COR-L47 (cell line): ENCODE measurements at places on chromosomes 6 and 20.

GRCh38 chr20:48581167-48581566, 246.6 kb downstream of the PREX1 start:
- DNase-seq: no peak

DNA sequence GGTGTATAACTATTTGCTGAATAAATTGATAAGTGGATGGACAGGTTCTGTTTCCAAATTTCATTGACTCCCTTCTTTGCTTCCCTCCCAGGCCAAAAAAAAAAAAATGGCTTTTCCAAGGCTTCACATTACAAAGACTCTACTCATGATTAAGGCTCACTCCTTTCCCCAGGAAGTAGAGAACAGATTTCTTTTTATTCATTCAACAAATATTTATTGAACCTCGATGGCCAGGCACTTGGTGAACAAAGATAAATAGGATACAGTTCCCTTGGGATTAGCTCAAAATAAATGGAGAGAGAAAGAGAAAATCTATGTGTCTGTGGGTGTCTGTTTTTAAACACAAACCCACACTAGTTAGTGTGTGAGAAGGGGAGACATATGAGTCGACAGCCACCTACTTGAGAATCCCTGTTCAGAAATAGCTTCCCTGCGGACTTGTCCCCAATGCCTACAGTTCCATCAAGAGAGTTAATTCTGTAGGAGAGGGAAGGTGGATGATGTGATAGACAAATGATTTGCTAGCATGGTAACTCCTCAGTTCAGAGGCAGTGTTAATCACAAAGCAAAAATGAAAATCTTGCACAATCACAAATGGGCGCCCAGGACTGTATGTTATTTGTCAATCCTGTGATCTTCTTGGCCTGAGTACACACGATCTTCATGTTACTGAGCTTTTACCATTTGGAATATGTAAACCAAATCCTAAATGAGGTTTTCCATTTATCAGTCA, 20.3 kb downstream of the TRAF3IP2 start:
- no peak for DNase-seq

- DNase-seq: no peak
Measured at GRCh38 chr6:29461021-29461814, 4.3 kb downstream of the OR2H1 start.

GRCh38 chr6:14766391-14766994, 479.4 kb upstream of the JARID2 start:
- DNase-seq: no peak

DNA sequence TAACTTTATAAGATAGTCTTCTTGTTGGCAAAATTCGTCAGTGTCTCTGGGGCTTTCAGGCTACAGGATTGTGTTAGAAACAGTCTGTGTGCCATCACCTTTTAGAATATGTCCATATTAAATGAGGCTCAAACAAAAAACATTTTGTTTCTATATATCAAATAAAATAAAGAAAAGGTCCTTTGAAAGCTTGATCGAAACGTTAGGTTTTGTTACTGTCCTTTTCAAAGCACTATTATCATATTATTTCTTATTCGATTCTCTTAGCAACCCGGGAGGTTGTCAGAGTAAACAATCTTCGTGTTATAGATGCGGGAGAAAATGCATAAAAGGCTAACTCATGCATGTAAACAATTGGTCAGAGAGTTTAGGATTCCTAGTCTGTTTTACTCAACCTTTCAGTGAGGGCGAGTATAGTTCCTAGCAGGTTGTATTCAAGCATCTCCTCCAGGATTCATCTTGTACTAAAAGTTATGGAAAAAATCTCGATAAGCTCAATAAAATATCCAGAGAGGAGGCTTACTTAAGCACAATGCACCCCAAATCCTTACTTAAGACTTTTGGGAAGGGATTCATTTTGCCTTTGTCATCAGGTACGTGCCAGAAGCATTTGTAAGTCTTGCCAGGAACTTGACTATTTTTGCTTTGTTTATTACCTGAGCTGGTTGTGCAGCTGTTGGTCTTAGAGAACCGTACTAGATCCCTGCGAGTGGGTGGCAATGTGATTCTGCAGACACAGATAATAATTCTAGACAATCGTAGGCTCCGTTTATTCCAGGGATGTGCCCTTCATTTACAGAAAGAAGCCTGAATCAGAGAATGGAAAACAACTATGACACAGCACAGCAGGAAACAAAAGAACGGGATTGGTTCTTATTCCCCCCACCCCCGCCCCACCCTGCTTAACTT, 159.6 kb upstream of the ZNF217 start:
- DNase-seq: no peak

GRCh38 chr6:766625-767024, 73.7 kb upstream of the EXOC2 start:
- DNase-seq: no peak

DNA sequence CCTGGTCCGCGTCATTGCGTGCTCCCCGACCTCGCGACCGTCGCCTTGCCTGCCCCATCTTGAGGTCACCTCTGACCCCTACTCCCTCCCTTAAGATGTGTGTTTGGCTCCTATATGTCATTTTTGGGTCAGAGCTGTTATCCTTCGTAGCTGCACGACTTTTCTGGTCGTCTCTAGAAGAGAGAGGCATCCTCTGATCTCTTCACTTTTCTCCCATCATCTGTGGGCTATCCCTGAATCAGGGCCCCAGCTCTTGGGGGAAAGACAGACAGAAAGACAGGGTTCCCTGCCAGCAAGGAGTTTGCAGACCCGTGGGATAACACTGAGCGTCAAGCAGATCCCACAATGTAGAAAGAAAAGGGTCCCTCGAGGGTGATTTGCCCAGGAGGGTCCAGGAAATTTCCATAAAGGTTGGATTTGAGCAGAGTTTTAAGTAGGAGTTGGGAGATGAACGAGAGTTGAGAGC, 555 bp downstream of the FAM120B start:
- DNase-seq: no peak

DNA sequence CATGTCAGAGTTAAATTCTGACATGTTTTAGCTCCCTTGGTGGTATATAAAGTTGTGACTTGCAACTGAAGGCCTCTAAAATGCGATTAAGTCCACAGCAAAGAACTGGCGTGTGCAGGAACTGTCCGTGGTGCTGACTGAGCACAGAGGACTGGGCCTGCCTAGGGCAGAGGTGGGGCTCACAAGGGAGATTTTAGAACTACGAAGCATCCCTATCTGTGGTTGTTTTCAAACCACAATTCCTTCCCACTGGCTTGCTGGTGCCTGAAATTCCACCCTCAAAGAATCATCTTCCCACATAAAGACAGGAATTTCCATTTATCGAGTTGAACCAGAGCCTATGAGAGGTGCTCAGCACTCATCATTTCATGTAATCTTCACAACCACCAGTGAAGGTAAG, 30.1 kb downstream of the RIMS4 start:
- no peak for DNase-seq

DNA sequence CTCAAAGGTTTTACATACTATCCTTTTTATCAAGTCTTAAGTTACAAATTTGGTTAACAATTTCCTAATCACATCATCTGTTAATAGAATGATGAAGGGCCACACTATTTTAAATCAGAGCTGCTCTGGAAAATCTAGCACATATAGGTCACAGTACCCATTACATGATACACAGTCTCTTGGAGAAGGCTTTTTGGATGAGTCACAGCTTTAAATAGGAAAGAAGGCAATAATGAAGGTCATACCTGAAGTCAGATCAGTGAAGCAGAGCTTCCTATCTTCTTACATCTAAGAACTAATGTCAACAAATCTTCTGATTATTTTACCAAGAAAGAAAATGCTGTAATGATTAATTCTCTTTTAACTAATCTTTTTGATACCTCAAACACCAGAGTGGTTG, 248.5 kb downstream of the BTBD9 start:
- no peak for DNase-seq

DNA sequence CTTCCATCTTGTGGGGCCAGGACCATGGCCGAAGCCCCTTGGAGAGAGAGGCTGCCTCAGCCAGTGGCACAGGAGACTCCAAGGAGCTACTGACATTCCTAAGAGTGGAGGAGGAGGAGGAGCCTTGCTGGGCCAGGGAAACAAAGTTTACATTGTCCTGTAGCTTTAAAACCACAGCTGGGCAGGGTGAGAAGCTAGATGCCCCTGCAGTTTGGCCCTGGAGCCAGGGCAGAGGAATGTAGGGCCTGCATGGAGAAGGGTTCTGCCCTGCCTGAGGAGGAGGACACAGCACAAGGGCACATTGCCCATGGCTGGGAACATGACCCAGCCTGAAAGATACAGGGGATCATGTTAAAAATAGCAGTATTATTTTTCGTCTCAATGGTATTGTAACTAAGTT, 37.4 kb downstream of the PLCG1 start:
- DNase-seq: no peak

GRCh38 chr6:71248306-71248765, 40.3 kb upstream of the OGFRL1 start:
- no peak for DNase-seq

- DNase-seq: no peak
Measured at GRCh38 chr6:40899684-40900155, 139.3 kb downstream of the UNC5CL start.

- peak; percentile 51 for DNase-seq
Measured at GRCh38 chr20:50478162-50478990, 31.8 kb upstream of the PTPN1 start.

DNA sequence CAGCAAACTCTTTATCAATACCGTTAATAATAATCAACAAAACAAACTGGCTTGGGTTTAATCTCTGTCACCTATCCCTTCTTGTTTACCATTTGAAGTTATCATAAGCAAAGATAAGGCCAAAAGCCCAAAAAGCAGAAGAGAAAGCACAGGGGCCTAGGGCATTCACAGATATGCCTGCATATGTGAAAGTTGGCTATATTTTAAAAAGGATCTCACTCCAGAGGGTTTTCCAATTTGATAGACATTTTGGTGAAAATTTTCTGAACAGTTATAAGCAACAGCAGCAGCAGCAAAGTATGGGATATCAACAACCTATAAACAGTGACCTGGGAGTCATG, 101.1 kb downstream of the ATXN1 start:
- no peak for DNase-seq

GRCh38 chr6:109271622-109272021, 110.6 kb downstream of the CD164 start:
- no peak for DNase-seq

GRCh38 chr20:8994045-8994444, 74.8 kb upstream of the PLCB4 start:
- DNase-seq: no peak

DNA sequence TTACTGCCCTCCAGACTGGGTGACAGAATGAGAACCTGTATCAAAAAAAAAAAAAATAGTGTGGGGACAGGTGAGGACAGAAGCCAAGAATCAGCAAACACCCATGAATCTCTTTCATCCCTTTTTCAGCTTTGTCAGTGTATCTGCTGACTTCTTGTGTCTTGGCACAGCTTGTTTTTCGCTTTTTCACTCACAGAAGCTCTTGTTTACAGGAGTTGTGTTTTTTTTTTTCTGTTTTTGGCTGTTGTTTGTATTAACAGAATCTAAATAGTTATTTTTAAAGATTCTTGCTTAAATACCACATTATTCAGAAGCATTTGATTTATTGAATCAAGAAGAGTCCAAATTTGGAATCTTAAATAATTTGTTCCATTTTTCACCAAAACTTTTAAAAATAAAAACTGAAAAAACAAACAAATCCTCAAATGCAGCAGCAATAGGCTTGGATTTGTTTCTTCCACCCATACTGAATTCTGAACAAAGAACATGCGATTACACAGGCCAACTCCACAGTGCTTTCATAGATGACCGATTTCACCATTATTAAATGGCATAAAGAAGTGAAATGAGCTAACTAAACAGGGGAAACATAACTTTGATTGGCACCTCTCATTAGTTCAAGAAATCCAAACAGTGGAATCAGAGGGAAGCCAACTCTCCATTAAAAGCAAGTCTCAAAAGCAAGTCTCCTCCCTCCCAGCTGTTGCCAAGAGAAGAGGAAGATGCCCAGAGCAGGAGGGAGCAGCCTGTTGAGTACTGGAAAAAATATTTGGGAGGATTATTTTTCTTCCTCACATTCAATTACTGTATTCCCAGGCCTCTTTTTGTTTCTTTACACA, 27.2 kb upstream of the GPR63 start:
- no peak for DNase-seq

DNA sequence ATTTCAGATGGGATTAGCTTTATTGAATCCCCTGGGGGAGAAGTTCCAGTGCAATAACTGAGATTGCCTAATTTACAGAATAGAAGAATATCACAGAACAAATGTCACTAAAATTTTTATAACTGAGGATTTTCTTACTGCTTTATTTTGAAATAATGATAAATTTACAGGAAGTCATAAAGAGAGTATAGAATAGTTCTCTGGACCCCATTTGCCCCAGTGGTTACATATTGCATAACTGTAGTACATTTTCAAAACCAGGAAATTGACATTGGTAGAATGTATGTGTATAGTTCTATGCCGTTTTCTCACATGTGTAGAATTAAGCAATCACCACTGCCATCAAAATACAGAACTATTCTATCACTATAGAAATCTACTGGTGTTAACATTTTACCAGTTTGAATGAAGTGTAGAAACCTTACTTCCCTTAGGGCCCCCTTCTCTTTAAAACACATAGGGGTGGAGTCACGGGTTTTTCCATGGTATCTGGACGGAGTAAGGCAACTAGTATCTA, 18.3 kb downstream of the KIF6 start:
- DNase-seq: no peak

DNA sequence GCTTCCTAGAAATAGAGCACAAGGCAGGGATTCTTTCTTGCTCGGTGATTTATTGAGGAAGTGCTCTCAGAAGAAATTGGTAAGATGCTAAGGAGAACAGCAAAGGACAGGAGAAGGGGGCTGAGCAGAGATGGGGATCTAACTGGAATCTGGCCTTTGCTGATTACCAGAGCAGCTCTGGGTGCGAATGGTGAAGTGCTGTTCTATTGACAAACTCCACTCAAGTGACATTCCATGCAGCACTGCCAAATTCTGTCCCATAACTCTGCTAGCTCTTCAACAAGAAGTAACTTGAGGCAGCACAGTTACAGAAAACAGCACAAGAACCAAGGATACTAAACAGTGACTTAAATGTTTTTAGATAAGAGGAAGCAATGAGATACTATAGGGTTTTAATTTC, 13.8 kb upstream of the ANKEF1 start:
- no peak for DNase-seq

DNA sequence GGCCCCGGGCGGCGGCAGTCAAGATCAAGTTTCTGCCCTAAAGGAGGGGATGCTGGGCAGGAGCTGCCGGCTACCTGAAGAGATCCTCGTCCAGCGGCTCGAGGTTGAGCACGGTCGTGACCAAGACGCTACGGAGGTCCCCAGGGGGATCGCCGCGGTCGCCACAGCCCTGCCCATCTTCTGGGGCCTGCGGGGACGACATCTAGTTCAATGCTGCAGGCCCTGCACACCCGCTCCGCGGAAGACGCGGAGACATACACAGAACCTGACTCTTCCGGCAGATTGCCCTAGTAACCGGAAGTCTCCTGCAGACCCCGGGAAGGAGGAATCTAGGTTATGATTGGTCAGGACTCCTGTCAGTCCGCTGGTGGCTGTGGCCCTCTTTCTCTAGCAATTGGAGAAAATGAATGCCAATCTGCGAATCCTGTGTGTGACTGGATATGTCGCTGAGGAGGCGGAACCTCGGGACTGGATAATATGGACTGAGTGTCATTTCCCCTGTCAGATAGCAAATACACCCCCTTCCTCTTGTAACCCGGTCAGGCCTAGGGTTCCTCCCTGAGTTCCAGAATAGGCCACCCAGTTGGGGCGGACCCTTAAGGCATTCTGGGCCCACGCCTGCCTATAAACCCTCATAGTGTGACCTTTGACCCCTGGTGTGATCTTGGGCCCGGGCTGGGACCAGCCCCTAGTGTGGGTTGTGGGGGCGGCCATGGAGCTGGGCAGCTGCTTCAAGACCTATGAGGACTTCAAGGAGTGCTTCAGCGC, at the start of the genes ACOT8 and ZSWIM3:
ACOT8 (minus strand) TSS at position 279 of the 768 bp plus-strand sequence; CDS start at position 202, 77 bp downstream.
ZSWIM3 (plus strand) TSS at position 501 of the 768 bp plus-strand sequence; CDS start at position 713, 212 bp downstream.
- peak; percentile 100 for DNase-seq

- DNase-seq: no peak
Measured at GRCh38 chr6:119347466-119348095, 2.0 kb downstream of the MAN1A1 start.

- no peak for DNase-seq
Measured at GRCh38 chr20:704726-705125, 29.1 kb upstream of the SCRT2 start.
